ENCODE measurements at places on chromosomes 12 and 14.

- no peak for DNase-seq
Observed at GRCh38 chr12:46562625-46563225, 190.2 kb upstream of the SLC38A2 start.

DNA sequence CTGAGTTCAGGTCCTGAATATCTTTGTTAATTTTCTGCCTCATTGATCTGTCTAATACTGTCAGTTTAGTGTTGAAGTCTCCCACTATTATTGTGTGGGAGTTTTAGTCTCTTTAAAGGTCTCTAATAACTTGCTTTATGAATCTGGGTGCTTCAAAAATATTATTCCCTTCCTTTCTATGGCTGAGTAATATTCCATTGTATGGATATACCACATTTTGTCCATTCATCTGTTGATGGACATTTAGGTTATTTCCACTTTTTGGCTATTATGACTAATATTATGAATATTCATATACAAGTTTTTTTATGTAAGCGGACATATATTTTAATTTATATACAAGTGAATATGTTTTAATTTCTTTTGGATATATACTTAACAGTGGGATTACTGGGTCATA lies 82.7 kb downstream of the SDR9C7 start:
- DNase-seq, result no peak

DNA sequence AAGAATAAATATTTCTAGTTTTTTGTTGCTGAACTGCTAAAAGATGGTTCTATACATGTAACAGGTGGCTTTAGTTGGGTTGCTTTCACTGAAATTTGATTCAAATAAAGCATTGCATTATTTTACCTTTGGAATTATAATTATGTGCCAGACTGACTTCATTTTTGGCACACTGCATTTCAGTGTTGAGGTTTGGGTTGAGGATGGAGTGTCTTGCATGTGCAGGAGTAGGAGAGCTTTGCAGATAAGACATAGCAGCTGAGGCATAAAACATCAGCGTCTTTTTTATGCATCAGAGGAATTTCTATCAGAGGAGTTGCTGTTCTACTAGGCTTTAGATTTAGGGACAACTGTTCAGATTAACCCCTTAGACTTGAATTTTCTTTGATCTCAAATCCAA lies 17.2 kb downstream of the SAMD4A start:
- no peak for DNase-seq

DNA sequence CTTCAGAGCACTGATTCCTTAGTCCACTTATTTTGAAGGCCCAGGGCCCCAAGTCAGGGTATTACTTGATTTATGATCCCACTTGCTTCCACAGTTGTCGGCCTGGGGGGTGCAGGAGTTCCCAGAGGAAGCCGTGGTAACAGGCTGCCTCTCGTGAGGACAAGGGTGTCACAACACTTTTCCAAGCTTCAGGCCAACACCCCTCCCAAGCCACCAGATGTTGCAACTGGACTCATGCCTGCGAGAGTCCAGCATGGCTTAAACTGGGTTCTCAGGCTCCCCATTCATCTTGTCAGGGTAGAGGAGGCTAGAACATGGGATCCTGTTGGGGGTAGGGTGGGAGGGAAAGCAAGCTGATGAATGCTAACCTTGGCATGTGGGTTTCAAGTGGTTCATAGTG lies 56.1 kb downstream of the BMP4 start:
- DNase-seq, result no peak
